Fibroblast of skin of left biceps (primary cell): ENCODE measurements at places on chromosomes 1 and 21.

DNA sequence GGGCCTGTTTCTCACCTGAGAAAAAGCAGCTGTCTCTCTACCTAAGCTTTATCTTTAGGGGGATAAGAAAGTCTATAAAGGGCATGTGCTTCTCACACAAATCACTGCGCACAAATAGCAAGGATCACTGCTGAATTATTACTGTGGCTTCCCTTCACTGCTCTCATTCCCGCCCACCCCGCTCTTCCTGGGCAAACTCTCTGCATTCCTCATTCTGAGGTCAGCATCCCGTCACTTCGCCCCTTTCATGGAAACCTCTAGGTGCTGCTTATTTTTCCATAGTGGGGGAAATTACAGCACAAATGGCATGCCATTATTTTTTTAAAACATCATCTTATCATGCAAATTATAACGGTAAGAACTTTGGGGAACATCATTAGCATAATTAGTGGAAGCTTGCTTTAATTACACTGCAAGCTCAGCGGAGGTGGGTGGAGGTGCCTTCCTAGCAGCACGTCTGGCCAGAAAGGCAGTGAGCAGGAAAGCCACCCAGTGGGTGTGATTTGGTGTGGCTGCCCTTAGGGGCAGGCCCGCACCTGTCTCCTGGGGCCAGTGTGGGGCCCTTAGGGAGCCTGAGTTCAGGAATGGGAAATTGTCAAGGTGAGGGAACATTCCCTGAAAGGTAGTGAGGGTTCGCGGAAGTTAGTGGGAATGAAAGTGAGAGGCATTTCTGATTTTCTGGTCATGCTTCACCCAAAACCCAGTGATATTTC is 105.9 kb downstream of the LAMC2 start:
- no peak for DNase-seq

DNA sequence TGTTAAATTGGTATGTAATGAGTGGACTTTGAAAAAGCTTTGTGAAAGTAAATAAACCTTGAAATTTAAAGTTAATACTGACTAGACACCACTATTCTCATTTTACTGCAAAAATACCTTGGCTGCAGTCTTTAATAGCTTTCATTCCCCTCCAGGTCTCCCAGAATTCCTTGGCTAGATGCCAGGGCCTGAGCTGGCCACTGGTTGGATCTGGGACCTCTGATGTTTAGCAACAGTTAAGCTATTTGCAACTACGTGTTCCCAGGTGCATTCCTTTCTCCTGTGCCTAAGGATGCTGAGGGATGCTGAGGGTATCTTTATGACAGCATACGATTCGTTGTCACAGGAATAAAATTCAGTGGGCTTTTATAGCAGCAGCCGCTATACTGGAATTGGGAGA is 938.7 kb downstream of the TTLL7 start:
- no peak for DNase-seq

- DNase-seq = no peak
These were observed 1.2 kb upstream of the ADORA1 start for GRCh38 chr1:203126151-203126865.

DNA sequence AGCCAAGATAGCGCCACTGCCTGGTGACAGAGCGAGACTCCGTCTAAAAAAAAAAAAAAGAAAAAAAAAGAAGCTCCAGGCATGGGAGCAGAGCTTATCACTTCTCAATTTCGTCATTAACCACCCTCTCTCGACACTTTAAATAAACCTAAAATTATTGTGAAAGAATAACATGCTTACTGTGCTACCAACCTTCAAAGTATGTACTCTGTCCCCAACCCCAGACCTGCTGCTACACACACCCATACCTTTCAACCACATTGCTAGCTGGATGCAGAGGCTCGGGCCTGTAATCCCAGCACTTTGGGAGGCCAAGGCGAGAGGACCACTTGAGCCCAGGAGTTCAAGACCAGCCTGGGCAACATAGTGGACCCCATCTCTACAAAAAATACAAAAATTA is 38.7 kb downstream of the GNPAT start:
- no peak for DNase-seq

- DNase-seq = no peak
These were observed 58.6 kb upstream of the GRIK3 start for GRCh38 chr1:37092937-37093336.

DNA sequence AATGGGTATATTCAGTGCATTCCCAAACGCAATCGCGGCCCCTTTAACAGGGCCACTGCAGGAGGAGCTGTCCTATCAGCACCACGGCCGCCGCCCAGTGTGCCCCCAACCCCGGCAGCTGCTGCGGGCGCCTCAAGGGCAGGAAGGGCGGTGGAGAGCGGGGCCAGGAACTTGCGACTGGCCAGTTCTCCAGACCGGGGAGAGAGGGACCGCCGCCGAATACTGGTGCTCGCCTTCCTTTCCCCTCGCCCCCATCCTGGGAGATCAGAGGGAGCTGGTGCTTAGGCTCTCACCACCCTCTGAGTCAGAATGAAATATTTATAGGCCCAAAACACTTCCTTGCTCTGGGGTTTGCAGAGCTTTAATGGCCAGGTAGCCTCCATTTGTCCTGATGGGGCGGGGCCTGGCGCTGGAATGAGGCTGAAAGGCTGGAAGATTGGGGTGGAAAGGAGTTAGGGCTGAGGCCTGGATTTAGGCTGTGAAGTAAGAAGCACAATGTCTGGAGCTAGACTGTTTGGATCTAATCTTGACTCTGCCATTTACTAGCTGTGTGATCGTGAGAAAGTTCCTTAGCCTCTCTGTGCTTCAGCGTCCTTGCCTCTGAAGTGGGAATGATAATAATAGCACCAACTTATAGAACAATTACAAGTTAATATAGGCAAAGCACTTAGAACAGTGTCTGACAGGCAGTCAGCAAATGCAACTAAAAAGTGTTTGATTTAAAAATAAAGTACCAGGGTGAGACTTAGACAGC is 75.5 kb downstream of the NAV1 start:
- no peak for DNase-seq

DNA sequence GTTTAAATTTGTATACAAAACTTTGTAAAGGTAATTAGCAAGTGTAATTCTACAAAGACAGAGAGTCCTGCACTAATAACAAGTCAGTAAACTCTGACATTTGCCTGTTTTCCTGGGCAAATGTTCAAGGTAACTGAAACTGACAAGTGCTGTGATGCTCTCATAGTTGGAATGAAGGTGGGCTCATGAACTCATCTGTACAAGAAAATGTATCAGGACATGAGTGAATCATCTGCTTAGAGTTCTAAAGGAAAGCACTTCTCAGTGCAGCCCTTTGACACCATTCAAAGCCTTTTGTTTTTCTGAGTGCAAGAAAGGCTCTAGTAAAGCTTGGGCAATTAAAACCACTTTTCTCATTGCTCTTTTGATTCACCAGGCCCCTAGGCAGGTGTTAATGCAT is 91.5 kb downstream of the UROD start:
- DNase-seq = no peak

GRCh38 chr1:44929531-44929930 is 56.9 kb downstream of the EIF2B3 start:
- no peak for DNase-seq

DNA sequence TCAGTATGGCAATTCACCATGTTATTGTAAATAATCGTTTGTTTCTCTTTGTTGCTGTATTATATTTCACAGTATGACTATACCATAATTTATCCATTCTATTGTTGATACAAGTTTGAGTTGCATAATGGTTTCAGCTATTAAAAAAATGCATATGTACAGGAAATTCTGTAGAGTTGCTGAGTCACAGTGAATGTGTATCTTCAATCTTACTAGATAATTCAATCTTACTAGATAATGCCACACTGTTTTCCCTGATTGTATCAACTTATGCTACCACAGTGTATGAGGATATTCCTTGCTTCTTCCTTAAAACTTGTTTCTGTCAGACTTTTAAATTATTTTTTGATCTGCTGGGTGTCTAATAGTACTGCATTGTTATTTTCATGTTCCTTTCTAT is 3.5 kb upstream of the COA6 start:
- DNase-seq = no peak

- no peak for DNase-seq
These were observed 1.9 kb downstream of the ZBTB48 start for GRCh38 chr1:6581561-6582305.

DNA sequence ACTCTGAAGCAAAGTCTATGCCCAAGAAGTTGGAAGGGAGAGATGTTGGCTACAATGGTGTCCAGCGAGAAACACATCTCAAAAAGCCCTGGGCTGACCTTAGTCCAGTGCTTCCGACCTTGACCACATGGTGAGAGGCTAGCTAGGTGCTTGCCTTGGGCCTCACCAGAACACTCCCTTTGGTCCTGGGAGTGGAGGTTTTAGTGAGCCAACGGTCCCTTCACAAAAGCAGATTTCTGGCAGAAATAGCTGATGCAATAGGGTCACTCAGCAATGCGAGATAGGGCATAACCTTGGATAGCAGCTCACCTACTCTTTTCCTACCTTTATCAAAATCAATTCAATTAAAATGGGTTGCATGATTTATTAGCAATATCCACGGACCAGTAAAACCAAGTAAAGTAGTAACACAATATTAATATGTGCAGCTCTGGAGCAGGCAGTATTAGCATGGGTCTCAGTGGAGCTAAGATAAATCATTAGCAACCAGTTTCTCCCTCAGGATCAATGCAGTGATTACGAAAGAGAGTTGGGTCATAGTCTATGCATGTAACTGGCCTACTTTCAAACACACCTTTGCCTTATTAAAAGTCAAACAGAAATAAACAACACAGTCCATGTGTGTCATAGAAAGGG is 1.9 kb downstream of the SLC30A10 start:
- no peak for DNase-seq

DNA sequence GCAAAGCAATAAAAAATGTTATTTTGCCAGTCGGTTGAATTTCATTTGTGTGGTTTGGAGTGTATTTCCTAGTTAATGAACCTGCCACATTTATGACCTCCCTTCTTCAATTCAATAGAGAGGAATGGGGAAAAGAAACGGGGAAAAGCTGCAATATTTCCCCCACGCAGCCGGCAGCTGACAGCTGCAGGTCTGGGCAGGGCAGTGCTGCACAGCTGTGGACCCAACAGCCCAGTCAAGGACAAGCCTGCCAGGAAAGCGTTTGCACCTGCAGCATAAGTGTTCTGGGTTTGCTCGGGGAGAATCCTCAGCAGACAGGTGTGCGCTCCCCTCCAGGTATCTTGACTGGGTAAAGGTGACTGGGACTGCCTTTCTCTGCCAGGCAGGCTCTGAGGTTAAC is 53.4 kb downstream of the FBXO2 start:
- no peak for DNase-seq

GRCh38 chr1:36699113-36699911 is 216.6 kb upstream of the CSF3R start:
- no peak for DNase-seq
